ENCODE measurements at places on chromosomes 7 and 10.

DNA sequence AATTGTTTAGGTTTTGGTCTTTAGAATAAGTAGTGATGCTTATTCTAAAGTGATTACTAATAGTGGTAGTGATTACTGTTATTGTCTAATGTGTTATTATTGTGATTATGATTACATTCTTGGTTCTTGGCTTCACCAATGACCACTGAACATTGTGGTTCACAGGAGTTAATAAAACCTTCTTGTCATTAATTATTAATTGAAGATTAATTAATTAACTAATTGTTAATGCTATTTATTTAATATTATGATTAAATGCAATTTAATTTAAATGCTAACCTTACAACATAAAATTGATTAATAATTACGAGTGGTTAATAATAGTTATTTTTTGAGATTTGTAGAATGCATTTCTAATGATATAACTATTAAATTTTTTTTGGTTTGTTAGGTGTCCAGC, 747.7 kb upstream of the POM121L12 start:
- no peak for DNase-seq

GRCh38 chr7:142529591-142529990, 219.7 kb upstream of the PRSS1 start:
- DNase-seq: no peak

GRCh38 chr10:72297281-72297804, 23.6 kb downstream of the DDIT4 start:
- DNase-seq: peak; percentile 93

- no peak for DNase-seq
Observed at GRCh38 chr7:55438757-55439525, 73.8 kb downstream of the LANCL2 start.

- DNase-seq: no peak
Observed at GRCh38 chr7:149731207-149731955, 42.0 kb downstream of the ZNF467 start.

DNA sequence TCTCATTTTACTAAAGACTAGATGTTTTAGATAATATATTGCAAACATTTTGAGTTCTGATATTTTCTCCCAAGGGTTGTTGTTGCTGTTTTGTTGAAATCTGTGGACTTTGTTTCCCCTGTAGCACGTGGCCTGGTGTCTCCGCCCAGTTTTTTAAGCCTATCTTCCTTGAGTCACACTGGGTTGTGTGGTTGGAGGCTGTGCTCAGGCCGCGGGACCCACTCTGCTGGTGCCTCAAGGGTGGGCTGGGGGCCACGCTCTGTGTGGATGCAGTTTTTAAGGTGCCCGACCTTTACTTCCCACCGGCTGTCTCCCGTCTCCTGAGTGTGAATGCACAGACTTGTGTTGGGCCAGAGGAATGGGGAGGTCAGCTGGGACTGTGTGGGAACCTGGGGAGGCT, 4.2 kb upstream of the PRAP1 start:
- DNase-seq: no peak

DNA sequence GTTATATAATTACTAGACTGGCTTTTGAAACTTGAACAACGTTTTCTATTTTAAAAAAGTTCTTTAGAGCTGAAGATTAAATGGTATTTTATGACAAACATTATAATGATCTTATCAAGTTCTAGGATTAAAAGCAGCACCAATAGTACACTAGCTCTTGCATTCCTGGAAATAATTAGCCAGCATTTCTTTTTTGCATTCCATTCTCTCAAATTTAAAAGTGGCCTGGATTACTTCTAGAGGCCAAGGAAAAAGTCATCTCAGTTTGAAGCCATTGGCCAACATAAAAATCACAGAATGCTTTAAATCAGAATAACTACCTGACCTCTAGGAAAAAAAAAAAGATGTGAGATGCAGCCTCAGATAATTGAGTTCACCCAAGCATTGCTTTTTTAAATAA, 1326.4 kb upstream of the SORCS1 start:
- no peak for DNase-seq

DNA sequence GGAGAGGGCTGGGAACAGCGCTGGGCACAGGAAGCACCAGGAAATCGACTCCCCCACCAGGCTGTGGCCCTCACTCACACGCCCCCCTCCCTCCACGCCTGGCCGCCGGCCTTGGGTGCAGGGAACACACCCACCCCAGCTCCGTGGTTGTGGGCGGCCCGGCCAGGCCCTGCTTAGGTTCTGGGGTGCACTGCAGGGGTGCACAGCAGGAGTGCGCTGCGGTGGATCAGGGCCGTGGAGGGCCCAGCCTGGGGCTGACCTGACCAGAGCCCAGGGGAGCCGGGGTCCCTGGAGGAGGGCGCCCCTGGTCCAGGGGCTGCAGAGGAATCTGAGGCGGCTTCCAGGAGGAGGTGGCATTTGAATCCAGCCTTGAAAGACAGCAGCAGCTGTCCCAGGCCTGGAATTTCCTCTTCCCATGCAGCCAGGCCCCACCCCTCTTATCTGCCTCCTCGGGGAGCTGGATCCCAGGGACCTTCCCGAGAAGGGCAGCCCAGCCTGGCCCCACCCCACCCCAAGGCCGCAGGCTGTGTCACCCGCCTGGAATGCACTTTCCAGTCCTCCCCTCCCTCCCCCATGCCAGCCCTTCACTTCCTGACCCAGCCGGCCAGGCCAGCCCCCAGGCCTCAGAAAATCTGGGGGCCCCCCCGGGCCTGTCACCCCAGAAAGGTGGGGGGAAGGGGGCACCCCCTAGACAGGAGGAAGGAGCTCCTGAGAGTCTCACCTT, 18.4 kb upstream of the PDGFA start:
- DNase-seq: no peak

GRCh38 chr7:65731562-65732035, 141.3 kb upstream of the VKORC1L1 start:
- DNase-seq: no peak

DNA sequence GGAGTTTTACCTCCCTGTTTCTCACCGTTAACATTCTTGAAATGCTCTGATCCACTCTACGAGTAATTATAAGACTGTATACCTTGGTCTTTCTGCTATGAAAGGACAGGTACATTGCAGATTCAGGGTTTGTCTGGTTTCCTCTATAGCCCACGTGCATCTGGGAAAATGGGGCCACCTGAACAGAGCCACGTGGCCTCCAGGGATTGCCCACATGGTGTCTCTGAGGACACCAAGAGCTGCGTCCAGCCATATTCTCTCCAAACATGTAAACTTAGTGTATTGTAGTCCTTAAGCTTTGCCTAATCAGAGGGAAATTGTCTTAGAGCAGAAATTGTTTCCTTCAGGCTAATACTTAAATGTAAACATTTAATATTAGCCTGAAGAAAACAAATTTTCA, 16.7 kb downstream of the MACROH2A2 start:
- DNase-seq: no peak

DNA sequence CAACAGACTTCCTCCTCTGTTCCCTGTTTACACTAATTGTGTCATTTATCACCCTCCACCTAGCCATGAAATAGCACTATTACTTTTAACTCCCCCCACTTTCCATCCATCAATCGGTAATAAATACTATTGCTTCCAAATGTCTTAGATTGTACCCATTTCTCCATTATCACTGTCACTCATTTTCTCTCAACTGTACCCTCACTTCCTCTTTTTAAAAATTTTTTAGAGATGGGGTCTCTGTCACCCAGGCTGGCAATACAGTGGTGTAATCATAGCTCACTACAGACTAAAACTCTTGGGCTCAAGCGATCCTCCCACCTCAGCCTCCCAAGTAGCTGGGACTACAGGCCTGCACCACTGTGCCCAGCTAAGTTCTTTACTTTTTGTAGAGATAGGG, 123.5 kb upstream of the EGR2 start:
- no peak for DNase-seq

DNA sequence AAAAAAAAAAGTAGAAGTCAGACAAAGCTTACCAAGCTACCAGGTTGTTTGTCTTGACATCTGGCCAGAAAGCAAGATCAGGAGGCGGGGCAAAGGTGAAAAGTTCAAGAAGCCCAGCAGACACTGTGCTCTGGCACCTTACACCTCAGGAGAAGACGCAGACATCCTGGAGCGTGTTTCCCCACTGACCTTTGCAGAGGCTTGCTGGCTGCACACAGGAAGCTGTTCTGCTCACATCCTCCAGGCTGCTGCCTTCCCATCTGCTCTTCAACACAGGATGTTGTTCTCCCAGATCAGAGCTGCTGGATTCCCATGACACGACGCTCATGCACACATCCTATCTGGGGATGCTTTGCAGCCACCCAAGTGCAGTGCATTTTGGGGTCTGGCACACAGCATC, 174.4 kb upstream of the KIAA1217 start:
- DNase-seq: no peak

DNA sequence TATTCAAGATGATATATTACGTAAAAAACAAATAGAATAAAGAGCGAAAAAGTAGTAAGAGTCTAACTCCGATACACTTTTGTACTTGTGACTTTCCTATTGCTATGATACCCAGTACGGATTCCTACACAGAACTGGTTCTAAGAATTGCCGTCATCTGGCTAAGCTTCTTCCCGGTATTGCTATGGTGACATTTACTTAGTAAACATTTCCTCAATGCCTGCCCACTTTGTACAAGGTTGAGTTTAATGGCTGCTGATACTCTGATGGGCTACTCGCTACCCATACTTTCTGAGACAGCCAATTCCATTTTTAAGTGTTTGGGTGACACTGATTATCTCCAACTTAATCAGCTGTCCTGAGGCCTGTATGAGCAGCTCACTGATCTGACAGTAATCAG, 55.6 kb downstream of the OSBPL3 start:
- DNase-seq: peak; percentile 8

GRCh38 chr10:20975236-20975635, 78.1 kb upstream of the NEBL start:
- no peak for DNase-seq

DNA sequence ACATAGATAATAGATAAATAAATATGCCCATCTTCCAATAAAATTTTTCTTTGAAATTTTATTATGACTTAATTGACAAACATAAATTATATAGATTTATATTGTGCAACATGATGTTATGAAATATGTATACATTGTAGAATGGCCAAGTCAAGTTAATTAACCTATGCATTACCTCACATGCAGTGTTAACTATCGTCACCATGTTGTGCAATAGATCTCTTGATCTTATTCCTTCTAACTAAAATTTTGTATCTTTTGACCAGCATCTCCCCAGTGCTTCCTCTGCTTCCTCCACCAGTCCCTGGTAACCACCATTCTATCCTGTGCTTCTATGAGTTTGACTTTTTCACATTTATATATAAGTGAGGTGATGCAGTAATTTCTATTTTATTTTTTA, 259.6 kb downstream of the SUGCT start:
- DNase-seq: no peak

DNA sequence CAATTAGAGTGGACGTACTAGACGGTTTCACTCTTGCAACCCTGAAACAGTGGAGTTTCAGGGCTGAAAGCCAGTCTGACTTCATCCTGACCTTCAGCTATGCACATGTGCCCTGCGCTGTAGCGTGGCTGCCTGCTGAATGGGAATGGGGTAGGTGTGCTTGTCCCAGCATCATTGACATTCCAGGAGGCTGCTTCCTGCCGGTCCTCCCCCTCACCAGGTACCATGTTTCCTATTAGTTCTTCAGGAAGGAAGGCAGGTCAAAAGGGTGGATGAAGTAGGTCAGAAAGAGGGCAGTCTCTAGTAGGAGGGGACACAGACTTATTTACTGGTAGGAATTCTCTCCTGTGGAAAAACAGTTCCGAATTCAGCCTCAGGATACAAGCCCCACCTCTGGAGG, 551.8 kb upstream of the GALNT17 start:
- no peak for DNase-seq

DNA sequence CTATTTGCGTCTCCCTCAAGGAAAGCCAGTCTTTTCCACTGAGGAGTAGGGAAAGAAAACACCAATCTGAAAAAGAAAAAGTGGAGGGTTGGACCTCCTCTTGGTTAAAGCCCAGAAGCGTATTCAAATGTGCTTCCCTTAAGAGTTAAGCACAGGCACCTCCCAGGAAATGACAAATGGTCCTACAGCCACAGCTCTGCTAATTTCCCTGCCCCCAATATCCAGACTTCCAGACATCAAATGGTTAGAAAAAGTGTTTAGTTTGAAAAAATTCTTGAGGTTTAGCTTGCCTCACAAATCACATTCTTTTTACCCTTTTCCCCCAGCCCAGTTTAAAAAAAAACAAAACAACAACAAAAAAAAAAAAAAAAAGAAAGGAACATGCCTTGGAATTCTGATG, 19.0 kb upstream of the COL1A2 start:
- DNase-seq: no peak

GRCh38 chr10:118694848-118695247, 59.9 kb downstream of the CACUL1 start:
- DNase-seq: no peak

- no peak for DNase-seq
Observed at GRCh38 chr7:45702751-45703150, 128.6 kb downstream of the ADCY1 start.

GRCh38 chr10:71985542-71986250, 21.5 kb downstream of the CHST3 start:
- no peak for DNase-seq

DNA sequence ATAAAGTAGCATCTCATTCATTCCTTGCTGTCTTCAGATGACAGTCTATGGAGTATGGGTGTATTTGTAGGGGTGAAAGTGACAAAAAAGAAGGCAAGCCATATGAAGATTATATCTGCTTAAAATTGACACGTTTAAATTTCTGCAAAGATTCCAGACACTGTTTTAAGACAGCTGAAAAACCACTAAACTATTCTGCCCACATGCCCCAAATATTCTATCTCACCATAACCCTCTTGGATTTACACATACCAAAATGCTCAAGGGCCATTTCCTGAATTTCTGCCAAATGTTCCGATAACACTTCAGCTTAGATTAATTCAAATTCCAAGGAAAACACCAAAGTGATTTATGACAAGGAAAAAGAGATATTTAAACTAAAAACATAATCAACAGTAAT, 99.9 kb upstream of the IL6 start:
- no peak for DNase-seq

DNA sequence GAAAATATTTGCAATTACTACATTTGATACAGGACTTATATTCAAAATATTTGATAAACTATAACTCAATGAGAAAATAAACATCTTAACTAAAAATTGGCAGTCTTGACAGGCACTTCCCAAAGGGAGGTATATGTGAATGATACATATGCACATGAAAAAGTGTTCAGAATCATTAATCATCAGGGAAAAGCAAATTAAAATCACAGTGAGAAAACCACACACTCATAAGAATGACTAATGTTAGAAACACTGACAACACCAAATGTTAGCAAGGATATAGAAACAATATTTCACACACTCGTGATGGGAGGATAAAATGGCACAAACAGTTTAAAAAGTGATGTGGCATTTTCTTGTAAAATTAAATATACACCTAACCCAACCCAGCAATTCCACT, 4.1 kb upstream of the VPS26A start:
- DNase-seq: no peak

DNA sequence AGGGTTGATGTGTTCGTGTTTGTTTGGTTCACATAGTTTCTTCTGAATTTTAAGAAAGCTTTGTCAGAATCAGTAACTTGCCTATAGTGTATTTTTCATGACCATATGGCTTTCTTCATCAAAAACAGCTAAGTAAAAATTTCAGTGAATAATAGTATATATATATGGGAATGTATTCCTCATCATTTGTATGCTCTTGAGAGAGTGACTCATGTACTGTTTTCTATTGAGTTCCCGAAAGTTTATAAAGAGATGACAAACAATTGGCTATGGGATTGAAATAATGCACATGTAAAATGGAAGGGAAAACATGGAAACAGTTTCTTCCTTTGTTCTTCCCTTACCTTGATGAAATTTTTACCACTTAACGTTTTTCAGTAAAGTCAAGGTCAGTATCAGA, 56.4 kb downstream of the KAT6B start:
- DNase-seq: no peak

All from effector memory CD8-positive, alpha-beta T cell (primary cell).